ENCODE measurements at places on chromosomes 1 and 21.

- no peak for DNase-seq
Measured at GRCh38 chr1:41687007-41687406, 202.5 kb upstream of the EDN2 start.

- no peak for DNase-seq
Measured at GRCh38 chr1:150072959-150073358, 5.4 kb downstream of the VPS45 start.

DNA sequence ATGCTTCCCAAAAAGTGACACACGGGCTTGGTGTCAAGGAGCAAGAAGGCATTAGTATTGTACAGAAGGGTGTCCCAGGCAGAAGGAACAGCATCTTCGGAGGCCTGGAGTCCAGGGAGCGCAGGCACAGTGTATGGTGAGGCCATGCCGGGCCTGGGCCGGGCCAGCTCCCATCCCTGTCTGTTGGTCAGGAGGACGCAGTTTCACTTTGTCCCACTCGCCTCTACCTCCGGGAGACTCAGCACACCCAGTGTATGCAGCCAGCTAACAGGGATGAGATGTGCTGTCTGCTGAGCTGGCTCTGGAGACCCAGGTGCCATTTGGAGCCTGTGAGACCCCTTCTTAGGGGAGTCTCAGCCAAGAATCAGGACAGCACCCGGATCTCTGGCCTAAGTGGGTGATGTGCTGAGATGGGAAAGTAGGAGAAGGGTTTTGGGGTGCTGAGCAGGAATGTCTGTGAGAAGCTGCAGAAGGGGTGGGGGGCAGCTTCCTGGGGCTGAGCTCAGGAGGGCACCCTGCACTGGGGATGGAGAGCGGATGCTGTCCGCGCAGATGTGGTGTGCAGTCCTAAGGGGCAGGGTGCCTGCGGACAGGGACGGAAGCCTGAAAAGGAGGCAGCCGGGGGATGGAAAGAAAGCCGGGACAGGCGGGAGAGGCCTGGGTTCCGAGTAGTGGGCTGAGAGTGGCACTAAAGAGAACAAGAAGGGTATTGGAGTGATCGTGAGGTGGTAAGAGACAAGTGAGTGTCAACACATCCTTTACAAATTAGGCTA lies 25.7 kb downstream of the DMRTB1 start:
- no peak for DNase-seq

DNA sequence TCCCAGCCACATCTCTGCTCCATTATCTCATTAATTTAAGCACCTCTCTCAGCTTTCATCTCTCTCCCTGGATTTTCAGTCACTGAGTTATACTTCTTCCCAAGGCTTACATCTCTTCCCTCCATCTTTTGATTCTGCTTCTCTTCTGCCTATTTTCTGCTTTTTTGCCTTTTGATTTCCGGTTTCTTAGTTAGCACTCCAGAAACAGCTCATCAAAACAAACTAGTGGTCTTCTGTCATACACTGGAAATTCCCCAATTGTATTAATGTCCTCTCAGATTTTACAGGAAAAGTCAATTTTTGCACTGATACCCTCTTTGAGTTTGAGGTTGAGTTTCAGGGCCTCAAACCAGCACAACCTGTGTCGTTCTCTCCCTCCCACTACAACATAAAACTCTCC lies 1.5 kb downstream of the LCE3E start:
- no peak for DNase-seq

- DNase-seq: no peak
Measured at GRCh38 chr1:152623203-152623844, 421 bp upstream of the LCE3A start.

- no peak for DNase-seq
Measured at GRCh38 chr1:156095906-156096508, 13.7 kb upstream of the MEX3A start.

DNA sequence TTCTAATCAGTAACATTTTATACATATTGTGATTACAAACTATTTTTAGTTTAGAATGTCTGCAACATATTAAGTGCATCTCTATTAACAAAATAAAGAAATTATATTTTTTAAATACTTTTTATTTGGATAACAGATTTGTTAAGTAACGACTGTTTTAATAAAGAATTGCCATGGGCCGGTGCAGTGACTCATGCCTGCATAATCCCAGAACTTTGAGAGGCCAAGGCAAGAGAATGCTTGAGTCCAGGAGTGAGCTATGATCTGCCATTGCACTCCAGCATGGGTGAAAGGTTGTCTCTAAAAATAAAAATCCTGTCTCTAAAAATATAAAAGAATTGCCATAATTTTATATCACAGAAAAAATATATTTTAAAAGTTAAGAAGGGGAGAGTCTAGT lies 4.1 kb downstream of the LRRIQ3 start:
- DNase-seq: no peak

DNA sequence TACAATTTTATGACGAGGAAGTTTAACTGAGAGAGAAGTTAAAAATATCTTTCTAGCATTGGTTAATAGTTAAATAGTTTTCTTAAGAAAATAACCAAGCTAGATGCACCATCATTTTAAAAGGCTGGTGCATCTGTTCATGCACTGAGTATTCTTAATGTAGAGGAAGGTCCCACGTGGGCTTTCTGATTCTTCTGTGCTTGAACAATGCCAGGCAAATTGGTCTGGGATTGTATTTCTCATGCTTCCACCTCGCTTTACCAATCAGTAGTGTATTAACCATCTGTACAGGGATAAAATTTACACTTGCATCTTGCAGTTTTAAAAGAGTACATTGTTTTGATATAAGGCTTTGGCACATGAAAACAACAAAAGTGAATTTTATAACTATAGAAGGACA lies 47.4 kb upstream of the MTF2 start:
- DNase-seq: no peak

- DNase-seq: no peak
Measured at GRCh38 chr21:27293239-27293638, 326.4 kb upstream of the ADAMTS5 start.

- no peak for DNase-seq
Measured at GRCh38 chr1:207908107-207908734, 2.7 kb downstream of the CD34 start.

Measured in right forelimb (tissue), 1 donor.